GM03348 (cell line): ENCODE measurements at places on chromosomes 5 and 9.

DNA sequence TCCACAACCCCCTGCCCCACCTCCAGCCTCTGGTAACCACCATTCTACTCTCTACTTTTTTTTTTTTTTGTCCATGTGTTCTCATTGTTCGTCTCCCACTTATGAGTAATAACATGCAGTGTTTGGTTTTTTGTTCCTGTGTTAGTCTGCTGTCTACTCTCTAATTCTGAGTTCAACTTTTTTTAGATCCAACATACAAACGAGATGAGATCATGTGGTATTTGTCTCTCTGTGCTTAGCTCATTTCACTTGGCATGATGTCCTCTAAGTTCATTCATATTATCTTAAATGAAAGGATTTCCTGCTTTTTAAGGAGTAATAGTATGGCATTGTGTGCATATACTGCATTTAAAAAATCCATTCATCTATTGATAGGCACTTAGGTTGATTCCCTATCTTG lies 130.9 kb downstream of the NMUR2 start:
- DNase-seq = no peak

- no peak for DNase-seq
Measured at GRCh38 chr9:96256800-96257199, 45.2 kb downstream of the HSD17B3 start.

GRCh38 chr9:26175264-26175663 lies 497.0 kb upstream of the TUSC1 start:
- peak; percentile 55 for DNase-seq

GRCh38 chr5:14125262-14125661 lies 17.9 kb upstream of the TRIO start:
- no peak for DNase-seq
